ENCODE measurements at places on chromosomes 7 and 10.

- DNase-seq = no peak
These were observed 169.3 kb downstream of the FAM107B start for GRCh38 chr10:14605231-14605925.

- DNase-seq = no peak
These were observed 293.3 kb downstream of the ADRA2A start for GRCh38 chr10:111370101-111370500.

DNA sequence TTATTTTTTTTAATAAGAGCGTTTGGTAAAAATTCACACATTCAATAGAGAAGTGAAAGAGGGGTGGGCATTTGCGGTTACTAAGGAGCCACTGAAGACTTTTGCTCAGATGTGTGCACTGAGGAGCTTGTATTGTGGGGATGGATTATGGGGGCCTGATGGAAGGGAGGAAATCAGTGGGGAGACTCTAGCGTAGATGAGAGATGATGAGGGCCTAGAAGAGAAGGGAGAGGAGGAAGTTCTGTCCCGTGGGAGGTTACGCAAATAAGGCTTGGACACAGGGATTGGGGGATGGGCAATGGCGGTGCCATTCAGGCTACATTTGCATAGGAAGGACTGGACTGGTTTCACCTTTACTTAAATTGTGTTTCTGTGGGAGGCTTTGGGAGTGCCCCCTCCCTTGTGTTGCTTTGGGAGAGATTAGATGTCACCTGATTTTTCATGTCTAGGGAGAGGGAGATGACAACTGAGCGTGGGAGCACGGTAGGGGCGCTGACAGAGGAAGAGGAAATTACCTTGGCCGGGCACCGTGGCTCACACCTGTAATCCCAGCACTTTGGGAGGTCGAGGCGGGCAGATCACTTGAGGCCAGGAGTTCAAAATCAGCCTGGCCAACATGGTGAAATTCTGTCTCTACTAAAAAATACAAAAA, 2.2 kb upstream of the HIP1 start:
- DNase-seq = no peak

DNA sequence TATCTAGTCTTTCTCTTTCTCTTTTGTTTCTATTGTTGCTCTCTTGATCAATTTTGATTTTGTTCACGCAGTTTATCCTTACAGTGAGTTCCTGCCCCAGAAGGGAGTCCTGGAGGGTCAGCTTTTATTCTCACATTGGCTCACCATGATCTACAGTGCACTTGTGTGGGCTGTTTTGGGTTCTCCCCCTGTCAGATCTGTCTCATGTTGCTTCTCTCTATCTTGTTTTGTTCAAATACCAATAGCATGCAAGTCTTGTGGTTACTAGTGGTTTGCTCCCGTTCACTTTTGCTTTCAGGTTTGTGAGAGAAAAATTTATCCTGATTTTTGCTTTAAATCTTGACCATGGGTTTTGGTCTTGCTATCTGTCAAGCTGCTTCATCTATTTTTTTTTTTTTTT, 74.3 kb downstream of the PTN start:
- DNase-seq = no peak

- DNase-seq = no peak
These were observed 271.6 kb downstream of the CSTF2T start for GRCh38 chr10:51427758-51428157.

DNA sequence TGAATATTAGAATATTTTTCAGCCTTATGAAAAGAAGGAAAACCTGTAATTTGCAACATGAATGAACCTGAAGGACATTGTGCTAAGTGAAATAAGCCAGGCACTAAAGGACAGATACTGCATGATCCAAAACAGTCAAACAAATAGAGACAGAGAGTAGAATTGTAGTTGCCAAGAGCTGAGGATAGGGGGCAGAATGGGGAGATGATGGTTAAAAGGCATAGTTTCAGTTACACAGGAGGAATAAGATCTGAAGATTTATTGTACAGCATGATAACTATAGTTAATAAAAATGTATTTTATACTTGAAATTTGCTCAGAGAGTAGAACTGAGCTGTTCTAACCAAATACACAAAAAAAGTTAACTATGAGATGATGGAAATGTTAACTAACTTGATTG, 149.0 kb upstream of the TMEM106B start:
- DNase-seq = no peak

DNA sequence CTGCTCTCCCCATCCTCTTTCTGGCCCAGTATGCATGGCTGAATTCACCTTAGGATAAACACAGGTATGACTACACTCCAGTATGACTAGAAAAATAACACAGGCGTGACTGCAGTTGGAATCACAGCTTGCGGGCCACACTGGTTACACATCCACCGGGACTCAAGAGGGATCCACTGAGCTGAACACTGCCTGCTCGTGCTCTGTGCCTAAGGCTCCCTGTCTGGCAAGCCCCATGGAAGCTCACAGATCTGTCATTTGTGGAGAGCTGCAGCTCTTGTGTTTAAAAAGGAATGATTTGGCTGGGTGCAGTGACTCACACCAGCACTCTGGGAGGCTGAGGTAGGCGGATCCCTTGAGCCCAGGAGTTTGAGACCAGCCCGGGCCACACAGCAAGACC, 26.8 kb downstream of the VOPP1 start:
- no peak for DNase-seq

GRCh38 chr7:107711301-107711700, 32.6 kb upstream of the CBLL1 start:
- no peak for DNase-seq

DNA sequence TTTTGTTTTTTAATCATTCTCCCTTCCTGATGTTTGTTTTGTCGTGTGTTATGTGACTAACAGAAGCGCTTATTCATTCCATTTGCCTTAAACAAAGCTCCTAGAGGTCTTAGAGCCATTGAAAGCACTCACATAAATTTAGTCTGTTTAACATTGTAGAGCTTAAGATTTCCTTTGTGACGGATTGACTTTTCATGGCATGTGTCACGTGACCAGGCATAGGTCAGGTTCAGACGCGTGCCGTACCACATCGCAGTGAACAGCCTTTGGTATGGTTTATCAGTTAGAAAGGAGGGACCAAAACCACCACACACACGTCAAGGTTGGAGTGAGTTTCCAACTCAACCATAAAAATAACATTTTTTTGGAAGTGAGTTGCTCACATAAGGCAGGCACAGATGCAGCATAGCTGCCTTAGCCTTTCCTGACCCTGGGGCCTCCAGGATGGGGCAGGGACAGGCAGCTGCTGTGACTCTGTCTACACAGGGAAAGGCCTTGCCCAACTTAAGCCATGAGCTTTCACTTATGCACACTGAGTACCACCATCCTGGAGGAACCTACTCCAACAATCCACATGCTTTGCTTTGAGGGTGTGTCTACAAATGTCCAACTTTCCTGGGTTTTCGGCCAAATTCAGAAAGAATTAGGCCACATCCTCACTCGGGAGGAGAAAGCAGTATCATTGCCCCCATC, 55.5 kb downstream of the WDFY4 start:
- no peak for DNase-seq

DNA sequence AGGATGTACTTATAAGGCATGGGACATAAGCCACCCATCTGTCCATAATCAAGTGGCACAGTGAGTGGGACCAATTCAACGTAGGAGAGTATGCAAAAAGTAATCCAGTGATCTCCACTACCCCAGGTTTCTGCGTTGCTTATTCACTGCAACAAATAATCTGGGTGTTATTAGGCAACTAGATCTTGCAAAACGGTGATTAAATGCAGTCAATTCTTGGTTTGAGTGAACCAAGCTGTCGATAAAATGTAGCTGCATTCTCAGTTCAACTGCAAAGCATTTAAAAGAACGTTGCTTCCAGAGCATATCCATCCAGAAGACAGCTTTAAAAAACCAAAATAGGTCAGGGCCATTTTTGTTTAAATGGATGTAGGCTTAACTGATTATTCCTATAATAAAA, 5.0 kb downstream of the LSMEM1 start:
- DNase-seq = no peak

DNA sequence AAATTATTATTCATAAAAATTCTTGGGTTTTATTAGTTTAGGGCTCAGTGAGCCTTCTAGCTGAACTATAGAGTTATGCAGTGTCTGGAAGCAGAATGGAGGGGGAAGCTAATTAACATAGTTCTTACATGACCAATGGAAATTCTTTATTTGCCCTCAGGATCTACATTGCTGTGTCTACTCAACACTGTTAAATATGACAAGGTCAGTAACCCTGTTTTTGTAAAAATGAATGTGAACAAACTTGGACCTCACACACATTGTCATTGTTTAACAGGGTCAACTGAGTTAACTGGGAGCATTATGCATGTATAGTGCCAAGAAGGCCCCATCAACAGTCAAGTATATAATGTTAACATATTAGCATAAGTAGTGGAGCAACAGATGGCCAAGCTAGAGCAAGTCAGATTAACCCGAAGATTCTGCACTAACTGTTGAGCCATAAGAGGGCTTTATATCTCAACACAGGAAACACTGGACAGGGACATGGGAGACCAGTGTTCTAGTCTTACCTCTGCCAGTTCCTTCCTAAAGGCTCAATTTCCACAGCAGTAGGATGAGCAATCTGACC, 122.5 kb upstream of the SEM1 start:
- DNase-seq = no peak

DNA sequence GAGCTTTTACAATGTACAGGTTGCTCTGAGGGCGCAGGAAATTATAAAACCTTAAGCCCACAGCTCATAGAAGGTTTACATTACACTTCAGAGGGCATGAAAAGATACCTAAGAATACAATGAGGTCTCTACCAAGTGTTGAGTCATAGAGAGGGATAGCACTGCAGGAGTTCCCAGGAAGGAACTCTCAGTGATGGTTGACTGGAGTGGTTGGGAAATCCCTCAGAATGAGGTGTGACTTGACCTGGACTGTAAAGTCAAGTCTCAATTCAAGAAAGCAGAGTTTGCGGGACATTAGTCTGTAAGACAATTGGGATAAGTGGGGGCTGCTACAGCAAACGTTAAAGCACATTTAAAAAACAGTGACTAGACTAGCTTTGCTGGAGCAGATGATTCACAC, 21.9 kb downstream of the TNKS2 start:
- DNase-seq = no peak

GRCh38 chr7:69349291-69349690, 249.0 kb upstream of the AUTS2 start:
- no peak for DNase-seq

DNA sequence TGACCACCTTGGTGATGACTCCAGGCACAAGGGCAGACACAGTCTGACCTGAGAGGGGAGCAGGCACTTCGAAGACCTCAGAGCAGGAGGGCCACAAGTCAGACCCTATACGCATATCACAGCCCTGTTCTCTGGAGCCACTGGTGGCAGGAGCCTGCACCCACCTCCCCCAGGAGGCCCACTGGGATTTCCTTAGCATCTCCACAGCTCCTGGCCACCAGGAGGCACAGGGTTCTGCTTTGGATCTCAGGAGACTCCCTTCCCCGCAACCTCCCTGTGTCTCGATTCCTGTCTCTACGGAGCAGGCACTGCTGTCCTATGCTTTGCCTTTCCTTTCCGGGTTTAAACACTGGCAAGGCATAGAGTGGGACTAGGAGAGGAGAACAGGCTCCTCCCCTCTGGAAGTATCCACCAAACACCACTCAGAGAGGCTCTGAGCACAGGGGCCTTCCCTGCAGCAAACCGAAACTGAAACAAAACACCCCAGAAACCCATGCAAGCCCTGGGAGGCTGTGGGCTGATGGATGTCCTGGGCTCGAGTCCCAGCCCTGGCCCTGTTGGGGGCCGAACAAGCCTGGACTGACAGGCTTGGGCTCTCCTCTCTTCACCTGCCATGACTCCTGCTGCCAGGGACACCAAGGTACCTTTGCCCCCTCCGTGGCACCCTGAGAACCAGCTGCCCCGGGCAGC, 166.3 kb downstream of the NEURL1 start:
- peak; percentile 85 for DNase-seq

DNA sequence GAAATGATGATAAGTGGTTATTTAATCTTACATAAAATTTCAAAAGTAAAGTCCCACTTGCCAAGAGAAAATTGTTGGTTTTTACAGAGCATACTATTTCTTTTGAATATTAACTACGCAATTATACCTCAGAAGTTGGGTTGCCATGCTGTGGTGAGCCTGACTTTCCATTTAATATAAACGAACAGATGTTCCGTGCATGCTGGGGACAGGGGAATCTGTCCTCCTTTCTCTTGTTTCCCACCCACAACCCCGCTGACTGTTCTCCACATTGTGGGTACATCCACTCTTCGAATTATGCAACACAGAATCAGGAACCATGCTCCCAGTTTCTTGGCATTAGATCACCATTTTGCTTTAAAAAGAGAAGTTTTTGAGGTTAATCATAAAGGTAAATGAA, 29.2 kb upstream of the RTKN2 start:
- DNase-seq = no peak

DNA sequence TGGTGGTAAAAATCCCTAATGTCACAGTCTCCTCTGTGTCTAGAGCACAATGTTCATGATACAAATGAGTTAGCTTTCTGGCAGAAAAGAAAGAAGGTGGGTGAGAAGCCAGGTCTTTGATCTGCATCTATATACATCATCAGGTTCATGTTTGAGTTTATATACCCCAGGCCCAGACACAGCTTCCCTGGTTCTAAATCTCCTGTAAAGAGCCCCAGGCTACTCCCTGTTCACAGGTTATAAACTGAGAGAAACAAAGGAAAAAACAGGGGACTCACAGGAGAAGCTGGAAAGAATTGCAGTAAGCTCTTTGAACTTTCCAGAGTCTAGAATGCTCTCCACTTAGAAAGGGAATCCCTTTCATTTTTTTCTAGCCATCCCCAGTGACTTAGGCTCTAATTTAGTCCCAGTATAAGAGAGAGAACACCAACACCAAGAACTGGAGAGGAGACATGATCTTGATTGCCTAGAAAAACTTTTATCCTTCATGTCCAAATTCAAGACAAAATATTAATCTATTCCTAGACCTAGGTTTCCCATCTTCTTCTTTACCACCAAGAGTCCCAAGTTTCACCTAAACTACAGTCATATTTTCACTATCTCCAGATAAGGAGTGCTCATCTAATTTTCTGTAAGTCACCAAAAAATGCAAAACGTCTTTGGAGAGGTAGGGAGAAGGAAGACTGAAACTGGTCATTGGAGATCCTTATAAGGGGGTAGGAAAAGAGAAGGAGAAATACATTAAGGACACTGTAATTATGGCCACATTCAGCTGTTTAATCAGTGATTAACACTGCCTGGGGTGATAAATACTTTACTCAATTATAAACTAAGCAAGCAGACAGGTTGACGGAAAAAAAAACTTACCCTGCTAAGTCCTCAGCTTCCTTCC, 469 bp downstream of the MSS51 start:
- no peak for DNase-seq

DNA sequence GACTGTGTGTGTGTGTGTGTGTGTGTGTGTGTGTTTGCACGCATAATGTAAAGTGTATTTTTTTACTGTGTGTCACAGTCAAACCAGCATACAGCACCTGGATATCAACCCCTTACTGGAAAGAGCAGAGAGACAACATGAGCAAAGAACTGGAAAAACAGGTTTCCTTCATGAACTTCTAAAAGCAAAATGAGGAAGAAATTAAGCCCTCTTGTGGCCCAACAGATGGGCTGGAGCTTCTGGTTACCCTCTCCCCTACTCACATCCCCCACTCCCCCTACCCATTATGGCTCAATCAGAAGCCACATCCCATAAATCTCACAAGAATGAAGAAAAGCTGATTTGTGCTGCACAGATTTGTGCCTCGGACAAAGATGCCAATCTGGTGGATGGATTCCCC, 36.2 kb downstream of the PDE1C start:
- DNase-seq = no peak
